Stomach (tissue), 19 donors: ENCODE measurements at places on chromosomes 12 and 14. TPM values are rescaled to one million over a fixed set of nuclear protein-coding genes. Genes with fewer than 3 reads are reported as not detected.

Gene KITLG
- 27.2 TPM for total RNA-seq

Gene HRK
- total RNA-seq = 0.18 TPM

Gene ADGRD1
- total RNA-seq = 15.9 TPM

Gene TPH2
- 0.37 TPM for total RNA-seq

Gene SIX1
- total RNA-seq = not detected

Gene SLC8A3
- 1.2 TPM for total RNA-seq

Gene ADCY6
- 130 TPM for total RNA-seq

Gene HOXC9
- not detected for total RNA-seq

Gene POTEM
- total RNA-seq = not detected

Gene GPR65
- total RNA-seq = not detected

- H3K4me3 ChIP-seq = no peak overlapping the region
- H3K36me3 ChIP-seq = peaks cover 5% of the 10 kb centered on the region
- peaks cover 12% of the 10 kb centered on the region for H3K4me1 ChIP-seq
- H3K27me3 ChIP-seq = no peaks in the 10 kb centered on the region
Measured at GRCh38 chr14:21026988-21027315, 2.1 kb upstream of the NDRG2 start.

GRCh38 chr14:93008381-93008780, 85.4 kb downstream of the CHGA start:
- H3K4me3 ChIP-seq = no peak overlapping the region
- no peak for DNase-seq
- no peaks in the 10 kb centered on the region for H3K36me3 ChIP-seq
- H3K27ac ChIP-seq = peak overlapping the region; percentile 63
- H3K27me3 ChIP-seq = no peaks in the 10 kb centered on the region

- H3K4me1 ChIP-seq = peaks cover 5% of the 10 kb centered on the region
- H3K36me3 ChIP-seq = no peaks in the 10 kb centered on the region
- no peak overlapping the region for H3K27ac ChIP-seq
- no peaks in the 10 kb centered on the region for H3K27me3 ChIP-seq
- no peak for DNase-seq
Measured at GRCh38 chr12:38883629-38884134, 21.7 kb downstream of the CPNE8 start.

GRCh38 chr12:4388032-4388431, 8.5 kb upstream of the FGF23 start:
- no peak overlapping the region for H3K27ac ChIP-seq
- H3K4me1 ChIP-seq = no peaks in the 10 kb centered on the region
- DNase-seq = no peak
- no peaks in the 10 kb centered on the region for H3K36me3 ChIP-seq

GRCh38 chr12:121050725-121051124, 11.7 kb upstream of the OASL start:
- DNase-seq = no peak
- H3K36me3 ChIP-seq = no peaks in the 10 kb centered on the region
- H3K27ac ChIP-seq = no peak overlapping the region
- H3K4me1 ChIP-seq = no peaks in the 10 kb centered on the region
- H3K4me3 ChIP-seq = no peak overlapping the region
- H3K27me3 ChIP-seq = no peaks in the 10 kb centered on the region

DNA sequence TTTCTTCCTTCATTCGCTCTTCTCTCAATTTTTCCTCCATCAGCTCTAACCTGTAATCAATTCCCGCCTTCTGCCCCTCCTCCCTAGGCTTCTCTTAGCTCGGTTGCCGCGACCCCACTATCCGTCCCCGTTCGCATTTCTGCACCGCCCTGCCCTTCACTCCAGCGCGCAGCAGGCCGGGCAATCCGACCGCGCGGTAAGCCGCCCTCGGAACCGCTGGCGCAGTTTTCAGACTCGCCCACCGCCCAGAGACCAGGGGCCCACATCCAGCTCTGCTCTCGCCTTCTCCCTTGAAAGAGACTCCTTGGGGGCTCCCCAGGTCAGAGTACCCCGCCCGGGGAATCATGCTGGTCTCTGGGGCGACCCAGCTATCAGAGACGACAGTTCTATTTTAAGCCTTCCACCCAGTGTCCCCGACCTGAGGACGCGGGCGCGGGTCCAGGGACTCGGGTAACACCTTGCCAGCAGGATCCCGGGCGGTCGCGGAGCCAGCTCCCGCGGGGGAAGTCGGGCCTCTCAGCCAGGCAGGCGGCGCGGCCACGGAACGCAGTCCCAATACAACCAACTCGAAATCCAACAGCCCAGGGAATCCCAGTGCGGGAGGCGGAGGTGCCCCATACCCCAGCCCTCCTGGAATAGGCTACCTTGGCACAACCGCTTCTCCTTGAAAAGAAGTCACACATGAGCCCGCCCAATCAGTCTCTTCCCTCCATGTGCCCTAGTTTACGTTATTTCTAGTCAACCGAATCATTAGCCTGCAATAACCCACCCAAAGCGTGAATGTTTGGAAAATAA, 5.7 kb upstream of the SLC38A4 start:
- peak; percentile 62 for DNase-seq
- H3K4me1 ChIP-seq = peaks cover 19% of the 10 kb centered on the region
- no peaks in the 10 kb centered on the region for H3K36me3 ChIP-seq
- H3K4me3 ChIP-seq = peak overlapping the region; percentile 41
- no peaks in the 10 kb centered on the region for H3K27me3 ChIP-seq

DNA sequence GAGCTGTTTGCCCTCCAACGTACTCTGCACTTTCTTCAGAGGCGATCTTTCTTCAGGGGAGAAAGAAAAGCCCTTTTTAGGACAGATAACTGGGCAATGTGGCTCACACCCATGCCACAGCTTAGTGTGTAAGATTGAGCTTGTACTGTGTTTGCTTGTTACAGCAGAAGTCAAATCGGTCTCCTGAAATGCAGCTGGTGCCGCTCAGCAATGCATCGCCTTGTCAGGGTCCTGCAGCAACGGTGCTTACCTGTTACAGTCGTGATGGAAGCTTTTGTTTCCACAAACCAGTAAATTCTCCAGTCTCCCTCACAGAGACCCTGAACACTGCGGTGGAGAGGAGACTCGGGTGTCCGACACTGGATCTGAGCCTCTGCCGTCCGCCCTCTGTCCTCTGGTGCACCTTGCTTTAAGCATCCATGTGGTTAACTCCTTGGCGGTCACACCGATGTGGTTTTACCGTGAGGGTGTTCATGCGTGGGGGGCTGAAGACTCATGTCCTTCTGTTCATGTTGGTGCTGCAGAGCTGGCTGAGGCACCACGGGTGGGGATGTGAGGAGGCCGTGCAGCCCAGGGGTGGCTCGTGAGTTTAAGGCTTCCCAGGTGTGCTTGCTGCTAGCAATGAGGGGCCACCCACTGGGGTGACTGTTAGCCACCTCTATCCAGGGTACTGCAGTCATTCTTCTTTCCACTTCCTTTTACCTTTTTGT, 47.3 kb downstream of the FBXL14 start:
- H3K4me1 ChIP-seq = no peaks in the 10 kb centered on the region
- no peak overlapping the region for H3K4me3 ChIP-seq
- H3K27me3 ChIP-seq = no peaks in the 10 kb centered on the region
- H3K36me3 ChIP-seq = no peaks in the 10 kb centered on the region
- DNase-seq = no peak
- no peak overlapping the region for H3K27ac ChIP-seq

DNA sequence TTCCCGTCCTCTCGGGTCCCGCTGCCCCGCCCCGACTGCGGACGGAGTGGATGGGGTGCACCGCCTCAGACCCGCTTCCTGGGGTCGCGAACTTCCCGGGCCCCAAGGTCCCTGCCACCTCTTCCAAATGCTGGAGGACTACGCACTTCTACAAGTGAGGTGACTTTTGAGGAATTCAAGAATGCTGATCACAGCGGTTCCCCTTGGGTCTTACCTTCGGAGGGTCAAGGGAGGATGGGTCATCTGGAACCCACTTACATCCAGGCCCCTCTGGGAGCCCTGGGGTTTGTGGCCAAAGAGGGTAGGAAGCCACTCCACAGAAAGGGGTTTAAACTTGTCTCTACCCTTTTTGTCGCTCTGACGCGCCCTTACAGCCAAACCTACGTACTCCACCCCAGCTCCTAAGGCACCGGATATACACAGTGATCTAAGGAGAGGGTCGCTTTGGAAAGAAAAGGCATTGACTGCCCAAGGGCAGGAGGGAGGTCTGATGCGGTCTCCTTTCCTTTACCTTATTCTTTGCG, 532 bp upstream of the PRKD1 start:
- peaks cover 21% of the 10 kb centered on the region for H3K4me1 ChIP-seq
- peak overlapping the region; percentile 0 for H3K27ac ChIP-seq
- no peak for DNase-seq
- H3K36me3 ChIP-seq = no peaks in the 10 kb centered on the region
- peaks cover 24% of the 10 kb centered on the region for H3K27me3 ChIP-seq

GRCh38 chr12:104406164-104406563, 50.6 kb upstream of the CHST11 start:
- DNase-seq = no peak
- H3K4me1 ChIP-seq = peaks cover 15% of the 10 kb centered on the region
- H3K4me3 ChIP-seq = no peak overlapping the region
- H3K27ac ChIP-seq = no peak overlapping the region

- no peaks in the 10 kb centered on the region for H3K36me3 ChIP-seq
- H3K4me1 ChIP-seq = peaks cover 17% of the 10 kb centered on the region
- H3K27me3 ChIP-seq = no peaks in the 10 kb centered on the region
Measured at GRCh38 chr14:90755661-90756304, 60.4 kb downstream of the TTC7B start.

GRCh38 chr14:78519863-78520262, 349.7 kb downstream of the NRXN3 start:
- no peaks in the 10 kb centered on the region for H3K4me1 ChIP-seq
- H3K36me3 ChIP-seq = no peaks in the 10 kb centered on the region
- H3K27me3 ChIP-seq = no peaks in the 10 kb centered on the region
- peak; percentile 71 for DNase-seq
- no peak overlapping the region for H3K27ac ChIP-seq

DNA sequence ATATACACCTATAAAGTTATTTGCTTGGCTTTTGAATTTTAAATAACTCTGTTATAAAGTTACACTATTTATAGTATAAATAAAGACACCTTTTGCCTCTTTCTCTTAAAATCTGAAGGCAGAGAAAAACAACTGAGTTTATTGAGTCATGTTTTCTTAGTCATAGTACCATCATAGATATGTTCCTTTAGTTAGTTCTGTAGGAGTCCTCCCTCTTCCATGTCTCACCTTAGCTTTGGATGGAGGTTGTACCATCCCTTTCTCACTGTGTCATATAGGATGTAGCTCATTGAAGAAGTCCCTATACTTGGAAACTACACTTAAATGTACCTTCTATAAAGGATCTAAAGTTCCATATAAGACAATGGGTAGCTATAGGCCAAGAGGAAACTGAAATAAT, 39.7 kb upstream of the TSPAN8 start:
- no peaks in the 10 kb centered on the region for H3K36me3 ChIP-seq
- DNase-seq = no peak
- no peak overlapping the region for H3K27ac ChIP-seq
- H3K4me3 ChIP-seq = no peak overlapping the region
- peaks cover 7% of the 10 kb centered on the region for H3K4me1 ChIP-seq

DNA sequence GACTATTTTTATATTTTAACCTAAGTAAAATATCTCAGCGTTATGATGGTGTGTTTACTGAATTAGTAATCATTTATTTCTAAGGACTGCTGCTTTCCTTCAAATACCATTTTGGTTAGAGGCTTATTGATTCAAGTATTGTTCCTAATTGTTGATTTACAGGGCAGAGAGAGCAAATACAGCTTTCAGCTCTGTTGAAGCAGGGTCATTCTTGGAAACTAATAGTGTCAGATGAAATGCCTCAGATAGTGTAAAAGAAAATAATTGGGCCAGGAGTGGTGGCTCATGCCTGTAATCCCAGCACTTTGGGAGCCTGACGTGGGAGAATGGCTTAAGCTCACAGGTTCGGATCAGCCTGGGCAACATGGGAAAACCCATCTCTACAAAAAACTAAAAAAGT, 249.3 kb downstream of the FUT8 start:
- peak; percentile 54 for DNase-seq
- H3K4me3 ChIP-seq = no peak overlapping the region
- no peaks in the 10 kb centered on the region for H3K36me3 ChIP-seq
- no peak overlapping the region for H3K27ac ChIP-seq
- H3K4me1 ChIP-seq = no peaks in the 10 kb centered on the region
- no peaks in the 10 kb centered on the region for H3K27me3 ChIP-seq

- H3K27ac ChIP-seq = peak overlapping the region; percentile 61
- H3K36me3 ChIP-seq = no peaks in the 10 kb centered on the region
- peak overlapping the region; percentile 56 for H3K4me3 ChIP-seq
- peaks cover 58% of the 10 kb centered on the region for H3K4me1 ChIP-seq
- H3K27me3 ChIP-seq = no peaks in the 10 kb centered on the region
Measured at GRCh38 chr14:91252871-91253794, 8.6 kb upstream of the GPR68 start.

DNA sequence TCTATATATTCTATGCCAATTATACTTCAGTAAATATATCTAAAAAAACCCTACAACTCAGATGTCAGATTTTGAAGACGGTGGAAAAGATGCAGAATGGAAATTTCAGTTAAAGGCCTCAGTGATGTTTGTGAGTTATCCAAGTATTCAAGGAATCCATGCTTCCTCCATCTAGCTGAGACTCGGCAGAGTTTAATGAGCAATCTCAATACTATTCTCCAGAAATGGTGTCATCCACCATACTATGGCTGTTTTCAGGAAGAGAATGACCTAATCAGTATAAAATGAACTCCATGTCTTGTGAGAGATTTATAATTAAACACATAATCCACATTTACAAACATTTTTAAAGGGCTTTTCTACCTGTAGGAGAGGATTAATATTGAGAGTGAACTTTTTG, 66.0 kb downstream of the KLHL28 start:
- no peak overlapping the region for H3K4me3 ChIP-seq
- H3K27ac ChIP-seq = no peak overlapping the region
- no peak for DNase-seq
- no peaks in the 10 kb centered on the region for H3K27me3 ChIP-seq
- no peaks in the 10 kb centered on the region for H3K36me3 ChIP-seq

- H3K4me3 ChIP-seq = no peak overlapping the region
- peaks cover 9% of the 10 kb centered on the region for H3K4me1 ChIP-seq
- H3K36me3 ChIP-seq = peaks cover 98% of the 10 kb centered on the region
- no peak for DNase-seq
- H3K27me3 ChIP-seq = no peaks in the 10 kb centered on the region
Measured at GRCh38 chr12:112188130-112188830, 62.9 kb downstream of the TRAFD1 start.

GRCh38 chr14:50233166-50233950, 2.0 kb upstream of the SOS2 start:
- peak; percentile 28 for DNase-seq
- no peaks in the 10 kb centered on the region for H3K27me3 ChIP-seq
- no peak overlapping the region for H3K4me3 ChIP-seq
- no peaks in the 10 kb centered on the region for H3K36me3 ChIP-seq

- H3K27ac ChIP-seq = no peak overlapping the region
- H3K4me3 ChIP-seq = no peak overlapping the region
- H3K36me3 ChIP-seq = peaks cover 100% of the 10 kb centered on the region
- H3K27me3 ChIP-seq = no peaks in the 10 kb centered on the region
- H3K4me1 ChIP-seq = no peaks in the 10 kb centered on the region
- no peak for DNase-seq
Measured at GRCh38 chr12:6523708-6524107, 10.6 kb upstream of the GAPDH start.

DNA sequence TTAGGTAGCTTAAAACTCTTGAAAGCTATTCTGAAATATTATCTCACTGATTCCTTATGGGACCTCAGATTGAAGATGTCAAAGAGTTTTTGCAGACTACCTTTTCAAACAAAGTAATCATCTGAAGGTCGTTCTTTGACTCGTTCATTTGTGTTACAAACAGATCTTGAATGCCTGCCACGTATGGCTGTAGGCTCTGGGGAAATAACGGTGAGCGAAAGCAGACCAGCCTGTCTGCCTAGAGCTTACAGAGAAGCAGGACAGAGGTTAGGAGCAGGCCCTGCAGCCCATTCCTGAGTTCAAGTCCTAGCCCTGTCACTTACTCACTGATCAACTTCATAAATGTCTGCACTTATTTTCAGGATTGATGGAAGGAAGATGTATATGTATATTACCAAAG, 83.6 kb downstream of the FLRT2 start:
- no peak overlapping the region for H3K27ac ChIP-seq
- no peak overlapping the region for H3K4me3 ChIP-seq
- no peaks in the 10 kb centered on the region for H3K36me3 ChIP-seq
- no peaks in the 10 kb centered on the region for H3K27me3 ChIP-seq
